ENCODE measurements at places on chromosomes 6 and 20.

DNA sequence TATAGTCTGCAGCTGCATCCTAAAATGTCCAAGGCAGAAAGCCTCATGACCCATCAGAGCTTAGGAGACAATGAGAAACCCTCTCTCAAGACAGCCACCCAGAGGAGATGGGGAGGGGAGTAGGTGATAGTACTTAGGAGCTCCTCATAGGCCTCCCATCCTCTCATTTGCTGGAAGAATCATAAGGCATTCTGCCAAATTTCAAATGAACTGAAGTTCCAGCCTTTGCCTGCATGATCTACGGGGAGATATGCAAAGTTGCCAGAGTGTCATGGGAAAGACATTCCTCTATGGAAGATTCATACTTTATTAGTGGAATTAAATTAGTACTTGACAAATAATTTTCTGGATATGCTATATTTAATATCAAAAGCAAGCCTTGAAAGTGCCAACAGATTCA, 194.1 kb upstream of the GJE1 start:
- no peak for DNase-seq

DNA sequence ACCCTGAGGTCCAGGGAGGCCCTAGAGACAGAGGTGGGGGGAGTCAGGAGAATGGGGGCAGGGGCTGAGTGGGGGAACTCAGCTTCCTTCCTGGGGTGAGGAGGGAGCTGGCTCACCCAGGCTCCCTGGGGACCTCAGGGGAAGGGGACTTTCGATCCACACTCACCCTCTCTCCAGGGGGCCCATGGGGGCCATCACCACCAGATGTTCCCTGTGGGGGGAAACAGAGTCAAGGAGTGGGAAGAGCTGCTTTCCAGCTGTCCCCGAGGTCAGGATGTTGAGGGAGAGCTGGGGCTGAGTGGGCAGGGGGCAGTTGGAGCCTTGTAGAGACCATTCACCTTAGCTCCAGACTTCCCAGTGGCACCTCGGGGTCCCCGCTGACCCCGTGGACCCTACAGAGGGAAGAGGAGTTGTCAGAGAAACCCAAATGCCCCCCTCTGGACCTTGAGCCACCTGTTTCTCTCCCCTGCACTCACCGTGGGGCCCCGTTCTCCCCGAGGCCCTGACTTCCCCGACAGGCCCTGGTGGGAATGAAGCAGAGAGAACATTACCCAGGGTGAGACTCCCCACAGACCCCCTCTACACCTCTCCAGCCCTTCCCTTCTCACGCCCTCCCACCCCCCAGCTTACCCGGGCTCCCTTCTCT, 18.6 kb downstream of the COL11A2 start:
- no peak for DNase-seq

- DNase-seq: no peak
Observed at GRCh38 chr6:28490205-28490890, 25.2 kb downstream of the GPX6 start.

- DNase-seq: no peak
Observed at GRCh38 chr6:169890049-169890448, 138.6 kb downstream of the ERMARD start.

DNA sequence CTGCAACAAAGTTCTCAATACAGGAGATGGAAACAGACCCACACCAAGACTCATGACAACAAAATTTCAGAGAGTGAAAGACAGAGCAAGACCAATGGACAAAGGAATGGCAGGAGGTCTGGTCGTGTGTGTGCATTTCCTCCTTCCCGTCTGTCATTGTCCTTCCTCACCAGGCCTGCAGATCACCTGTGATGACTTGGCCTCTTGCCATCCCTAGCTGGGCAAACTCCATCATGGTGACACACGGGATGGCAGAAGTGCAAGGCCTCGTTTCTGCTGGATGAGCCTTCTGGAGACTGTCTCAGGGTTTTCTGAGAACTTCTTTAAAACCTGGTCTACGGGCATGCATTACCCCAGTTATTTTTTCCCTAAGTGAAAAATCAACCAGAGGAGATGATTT, 49.2 kb downstream of the RPP21 start:
- DNase-seq: no peak

DNA sequence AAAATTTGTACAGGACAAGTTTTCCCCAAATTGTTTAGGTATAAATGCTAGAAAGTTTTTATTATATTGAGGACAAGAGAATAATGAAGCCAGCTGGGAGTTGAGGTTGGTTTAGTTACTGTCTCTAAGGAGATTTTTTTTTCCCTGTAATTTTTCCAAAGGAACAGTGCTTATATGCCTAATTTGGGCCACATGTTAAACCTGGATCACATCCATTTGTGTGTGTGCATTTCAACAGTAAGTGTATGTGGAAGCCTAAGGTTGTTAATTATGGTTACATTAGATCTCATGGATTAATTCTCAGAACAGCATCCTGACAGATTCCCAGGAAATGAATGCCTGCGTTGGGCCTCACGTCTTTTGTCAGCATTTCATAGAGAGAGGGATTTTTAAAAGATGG, 4.5 kb downstream of the IGF2R start:
- DNase-seq: no peak

- no peak for DNase-seq
Observed at GRCh38 chr6:34511214-34511914, 44.8 kb downstream of the SPDEF start.

GRCh38 chr6:68738039-68738438, 103.0 kb downstream of the ADGRB3 start:
- DNase-seq: no peak

DNA sequence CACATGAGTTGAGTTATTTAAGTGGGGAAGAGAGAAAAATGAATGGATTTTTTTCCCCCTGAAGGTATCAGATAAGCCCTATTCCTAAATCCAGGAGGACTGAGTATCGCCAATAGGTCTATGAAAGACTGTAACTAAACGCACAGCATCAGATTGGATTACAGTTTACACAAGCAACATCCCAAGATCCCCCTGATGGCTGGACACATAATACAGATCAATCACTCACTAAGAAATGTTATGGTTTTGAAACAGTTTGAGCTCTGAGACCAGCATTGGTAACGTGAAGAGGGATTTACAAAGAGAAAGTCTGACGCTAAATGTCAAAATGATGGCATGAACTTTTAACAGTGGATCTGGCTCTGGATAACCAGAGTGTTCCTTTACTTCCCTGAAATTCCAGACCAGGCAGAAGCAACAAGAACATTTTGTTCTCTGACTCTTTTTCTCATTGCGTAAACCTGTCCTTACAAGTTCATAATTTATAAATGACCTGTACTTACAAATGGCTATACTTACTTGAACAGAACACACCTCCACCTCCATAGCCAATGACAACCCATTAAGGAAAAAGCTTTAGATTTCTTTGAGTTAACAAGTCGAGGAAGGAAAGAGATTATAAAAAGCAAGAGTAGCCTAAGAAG, 131.8 kb upstream of the BEND3 start:
- no peak for DNase-seq

GRCh38 chr6:26088344-26088743, 1.1 kb downstream of the HFE start:
- no peak for DNase-seq

DNA sequence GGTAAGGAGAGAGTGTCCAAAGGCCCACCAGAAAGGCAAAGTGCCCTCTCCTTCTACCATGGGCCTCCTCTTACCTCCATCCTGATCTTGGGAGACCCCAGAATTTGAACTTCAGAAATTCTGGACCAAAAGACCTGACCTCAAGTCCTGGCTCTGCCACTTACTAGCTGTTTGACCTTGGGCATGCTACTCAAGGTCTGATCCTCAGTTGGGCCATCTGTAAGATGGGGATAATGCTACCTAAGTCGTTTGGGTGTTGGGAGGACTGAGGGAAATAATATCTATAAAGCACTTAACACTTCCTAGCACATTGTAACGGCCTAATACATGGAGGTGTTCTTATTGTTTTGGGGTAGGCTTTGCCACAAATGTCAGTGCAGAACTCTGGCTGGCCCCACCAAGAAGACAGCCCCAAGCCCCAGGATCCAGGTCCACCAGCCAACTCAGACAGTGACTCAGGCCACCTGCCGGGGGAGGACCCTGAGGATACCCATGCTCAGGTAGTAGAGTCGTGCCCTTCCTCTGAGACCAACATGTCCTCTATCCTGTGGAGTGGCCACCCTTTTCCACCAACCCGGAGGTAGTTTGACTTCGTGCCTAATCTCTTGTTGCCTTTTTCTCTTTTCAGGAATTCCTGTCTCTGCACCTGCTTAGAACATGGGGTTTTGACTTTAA, 2.7 kb downstream of the PRICKLE4 start:
- DNase-seq: no peak

DNA sequence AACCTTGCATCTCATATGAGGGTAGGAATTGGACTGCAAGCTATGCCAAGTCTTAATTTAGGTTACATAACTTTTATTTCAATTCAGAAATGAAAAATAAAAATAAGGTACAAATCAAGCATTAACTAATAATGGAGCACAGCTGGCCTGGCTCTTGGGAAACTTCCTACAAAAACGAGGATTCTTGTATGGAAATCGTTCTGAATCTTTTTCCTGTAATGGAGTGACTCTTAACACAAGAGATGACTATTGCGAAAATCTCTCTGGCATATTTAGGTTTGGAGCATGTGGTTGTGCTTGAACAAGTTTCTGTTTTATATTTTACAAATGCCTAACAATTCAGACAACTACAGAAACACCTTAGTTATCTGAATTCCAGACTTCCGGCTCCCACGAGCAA, 34.0 kb upstream of the PI16 start:
- DNase-seq: no peak

- no peak for DNase-seq
Observed at GRCh38 chr6:113359155-113360140, 497.7 kb upstream of the MARCKS start.

DNA sequence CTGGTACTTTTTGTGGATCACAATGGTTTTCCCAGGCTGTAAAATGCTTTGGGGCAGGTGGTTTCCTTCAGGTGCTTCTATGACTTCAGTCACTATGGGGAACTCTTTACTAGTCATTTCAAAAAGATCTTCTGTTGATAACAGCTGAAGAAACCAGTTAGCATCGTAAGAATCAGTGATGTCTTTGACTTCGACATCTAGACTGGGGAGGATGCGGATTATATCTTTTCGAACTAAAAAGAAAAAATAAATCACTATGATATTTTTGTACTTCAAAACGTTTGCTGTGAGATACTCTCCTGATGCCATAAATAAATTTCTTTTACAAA, 87.2 kb downstream of the THEMIS start:
- DNase-seq: no peak

GRCh38 chr6:112957536-112957916, 610.4 kb downstream of the RFPL4B start:
- DNase-seq: no peak

- DNase-seq: no peak
Observed at GRCh38 chr20:34375977-34376430, 12.9 kb downstream of the ITCH start.

DNA sequence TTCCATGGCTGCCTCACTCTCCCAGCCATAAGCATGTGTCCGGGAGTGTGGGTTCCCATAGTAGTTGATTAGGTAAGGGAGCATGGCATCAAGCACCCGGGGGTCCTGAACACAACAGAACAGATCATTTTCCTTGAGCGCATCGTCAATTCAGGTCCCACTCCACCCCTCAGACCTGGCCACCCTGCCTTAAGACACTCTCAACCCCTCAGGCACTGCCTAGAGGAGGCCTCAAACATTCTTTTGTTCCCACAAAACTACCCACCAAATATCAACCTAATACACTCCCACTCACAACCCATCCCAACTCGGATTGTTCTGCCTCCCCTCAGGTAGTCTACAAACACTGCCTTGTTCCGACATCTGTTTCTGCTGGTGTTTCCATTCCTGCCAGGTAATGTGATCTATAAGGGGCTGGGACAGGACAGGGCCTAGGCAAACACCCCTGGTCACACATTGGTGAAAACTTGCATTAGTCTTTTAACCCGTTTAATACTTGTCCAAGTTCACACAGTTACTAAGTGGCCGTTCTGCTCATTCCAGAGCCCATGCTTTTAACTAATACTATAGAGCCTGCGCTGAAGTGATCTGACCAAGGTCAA, 1.4 kb downstream of the NFS1 start:
- DNase-seq: no peak

GRCh38 chr20:46993465-46994095, 98.9 kb downstream of the EYA2 start:
- DNase-seq: no peak

GRCh38 chr6:35085359-35086281, 55.5 kb downstream of the TCP11 start:
- no peak for DNase-seq

DNA sequence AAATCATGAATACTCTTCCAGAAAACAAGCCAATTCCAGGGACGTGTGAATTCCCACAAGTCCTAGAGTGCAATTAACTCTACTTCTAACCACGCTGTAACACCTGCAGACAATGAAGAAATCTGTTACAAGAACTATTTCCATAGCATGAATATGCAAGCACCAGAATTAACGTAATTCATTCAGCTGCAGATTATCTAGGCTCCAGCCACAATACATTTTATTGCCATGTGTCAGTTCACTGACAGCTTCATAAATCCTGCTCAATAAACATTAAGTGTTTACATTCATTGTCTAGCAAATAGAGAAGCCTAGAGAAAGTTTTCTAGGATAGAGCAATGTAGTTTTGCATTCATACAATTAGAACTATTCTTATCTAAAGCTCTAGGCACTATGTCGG, 1348.5 kb downstream of the GRIK2 start:
- no peak for DNase-seq

DNA sequence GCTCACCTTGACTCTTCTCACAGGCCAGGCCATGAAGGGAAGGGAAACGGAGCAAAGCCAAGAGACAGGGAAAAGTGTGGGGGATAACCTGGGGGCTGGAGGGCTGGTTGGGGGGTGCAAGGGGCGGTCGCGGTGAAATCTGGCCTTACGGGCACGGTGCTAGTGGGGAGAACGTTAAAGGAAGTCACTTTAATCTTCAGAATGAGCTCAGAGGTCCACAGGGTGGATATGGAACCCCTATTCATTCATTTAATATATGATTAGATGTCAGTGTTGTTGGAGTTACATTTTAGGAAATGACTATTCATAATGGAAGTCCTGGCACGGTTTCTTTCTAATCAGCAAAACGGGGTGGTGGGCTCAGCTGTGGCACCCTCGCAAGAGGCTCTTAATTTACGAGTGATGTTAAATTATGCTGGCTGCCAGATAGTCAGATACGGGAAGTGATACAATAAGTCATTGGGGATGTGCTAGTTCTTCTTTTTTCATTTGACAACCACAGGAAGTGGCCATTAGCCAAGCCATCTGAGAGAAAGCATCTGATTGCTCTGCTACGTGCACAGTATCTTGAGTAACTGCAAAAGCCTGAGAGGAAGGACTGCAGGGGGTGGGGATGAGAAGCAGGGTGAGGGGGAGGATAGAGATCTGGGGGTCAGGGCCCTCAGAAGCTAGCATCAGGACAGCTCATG, 253.0 kb downstream of the QKI start:
- no peak for DNase-seq
